Cardiac atrium fibroblast (primary cell): ENCODE measurements at places on chromosomes 7 and 10. TPM values are rescaled to one million over a fixed set of nuclear protein-coding genes. Genes with fewer than 3 reads are reported as not detected.

The UBE3C gene
- total RNA-seq, result 68.6 and 72.9 TPM in 2 replicates

The WASHC2A gene
- 24.7 and 34.2 TPM in 2 replicates for total RNA-seq

The POT1 gene
- 18.6 and 21.5 TPM in 2 replicates for total RNA-seq

The IL6 gene
- total RNA-seq, result 184 and 291 TPM in 2 replicates

The CTNNA3 gene
- not detected in 2 replicates for total RNA-seq

The PNLIPRP3 gene
- not detected in 2 replicates for total RNA-seq

The TWIST1 gene
- 13.5 and 18.0 TPM in 2 replicates for total RNA-seq

The PPP1R3C gene
- 46.4 and 48.4 TPM in 2 replicates for total RNA-seq

The CALY gene
- total RNA-seq, result not detected in 2 replicates

The EMX2 gene
- total RNA-seq, result not detected in 2 replicates

The R3HCC1L gene
- total RNA-seq, result 6.1 and 11.5 TPM in 2 replicates

The FMC1 gene
- total RNA-seq, result 3.2 and 6.3 TPM in 2 replicates

The TBXAS1 gene
- 7.4 and 8.6 TPM in 2 replicates for total RNA-seq

The GPR146 gene
- total RNA-seq, result 6.5 and 10.2 TPM in 2 replicates
